ENCODE measurements at places on chromosomes 7 and 10.
A peak's percentile ranks its signal among the peaks of the same experiment; 100 is the strongest.

- DNase-seq = no peak
Observed at GRCh38 chr7:74570533-74571156, 86.9 kb upstream of the GTF2I start.

GRCh38 chr10:108521827-108522492 is 1357.5 kb upstream of the SORCS1 start:
- no peak for DNase-seq

GRCh38 chr10:8460626-8461025 is 406.1 kb downstream of the GATA3 start:
- DNase-seq = no peak

GRCh38 chr7:138889582-138890498 is 91.3 kb downstream of the KIAA1549 start:
- DNase-seq = no peak

DNA sequence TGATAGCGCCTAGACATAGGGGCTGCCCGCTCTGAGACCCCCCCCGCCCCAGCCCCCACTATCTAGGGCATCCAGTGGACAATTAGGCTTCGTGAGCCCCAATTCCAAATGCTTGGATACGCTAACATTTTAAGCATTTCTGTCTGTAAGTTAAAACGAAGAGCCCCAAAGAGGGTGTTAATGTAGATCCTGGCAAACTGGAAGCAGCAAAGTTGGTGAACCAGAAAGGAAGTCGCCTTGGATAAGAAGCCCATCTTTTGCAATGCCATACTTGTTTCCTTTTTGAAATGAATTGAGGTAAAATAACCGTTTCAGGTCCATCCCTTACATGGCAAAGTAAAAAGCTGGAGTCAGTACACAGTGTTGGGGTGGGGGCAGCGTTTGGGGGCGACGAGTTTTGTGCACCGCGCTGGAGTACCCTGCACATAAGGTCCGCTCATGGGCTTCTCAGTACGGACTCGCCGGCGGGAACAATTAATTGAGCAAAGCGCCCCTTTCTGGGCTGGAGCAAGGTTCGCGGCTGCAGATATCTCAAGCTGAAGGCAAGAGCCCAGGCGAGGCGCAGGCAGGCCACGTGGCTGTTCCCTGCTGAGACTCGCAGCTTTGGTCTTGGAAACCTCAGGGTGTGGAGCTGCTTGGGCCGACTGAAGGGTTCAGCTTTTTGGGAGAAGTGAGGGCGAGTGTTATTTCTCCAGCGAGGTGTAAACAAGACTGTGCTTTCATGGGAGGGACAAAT is 1.4 kb upstream of the TWIST1 start:
- peak; percentile 62 for DNase-seq

Measured in fibroblast of skin of back (primary cell).